ENCODE measurements at places on chromosomes 1 and 21.

- DNase-seq = no peak
Measured at GRCh38 chr21:45947716-45948255, 33.8 kb upstream of the COL6A1 start.

GRCh38 chr1:200392625-200393185 is 17.1 kb downstream of the ZNF281 start:
- DNase-seq = no peak

GRCh38 chr1:30702823-30703222 is 20.6 kb downstream of the MATN1 start:
- DNase-seq = no peak

DNA sequence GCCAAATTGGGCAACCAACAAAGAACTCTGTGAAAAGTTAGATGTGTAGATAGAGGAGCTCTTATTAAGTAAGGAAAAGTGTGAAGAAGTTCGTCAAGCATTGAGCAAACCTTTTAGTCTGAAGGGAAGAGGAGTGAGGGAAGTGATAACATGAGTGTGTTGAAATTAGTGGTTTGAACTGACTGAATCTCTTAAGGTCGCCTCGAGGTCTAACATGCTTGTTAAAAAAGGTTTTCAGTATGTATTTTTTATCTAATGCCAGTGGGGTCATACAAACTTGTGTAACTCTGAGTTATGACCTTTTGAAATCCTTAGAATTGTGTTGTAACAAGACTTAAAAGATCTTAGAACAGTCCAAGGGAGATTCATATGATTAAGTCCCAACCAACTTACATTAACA is 34.1 kb downstream of the SOAT1 start:
- no peak for DNase-seq

DNA sequence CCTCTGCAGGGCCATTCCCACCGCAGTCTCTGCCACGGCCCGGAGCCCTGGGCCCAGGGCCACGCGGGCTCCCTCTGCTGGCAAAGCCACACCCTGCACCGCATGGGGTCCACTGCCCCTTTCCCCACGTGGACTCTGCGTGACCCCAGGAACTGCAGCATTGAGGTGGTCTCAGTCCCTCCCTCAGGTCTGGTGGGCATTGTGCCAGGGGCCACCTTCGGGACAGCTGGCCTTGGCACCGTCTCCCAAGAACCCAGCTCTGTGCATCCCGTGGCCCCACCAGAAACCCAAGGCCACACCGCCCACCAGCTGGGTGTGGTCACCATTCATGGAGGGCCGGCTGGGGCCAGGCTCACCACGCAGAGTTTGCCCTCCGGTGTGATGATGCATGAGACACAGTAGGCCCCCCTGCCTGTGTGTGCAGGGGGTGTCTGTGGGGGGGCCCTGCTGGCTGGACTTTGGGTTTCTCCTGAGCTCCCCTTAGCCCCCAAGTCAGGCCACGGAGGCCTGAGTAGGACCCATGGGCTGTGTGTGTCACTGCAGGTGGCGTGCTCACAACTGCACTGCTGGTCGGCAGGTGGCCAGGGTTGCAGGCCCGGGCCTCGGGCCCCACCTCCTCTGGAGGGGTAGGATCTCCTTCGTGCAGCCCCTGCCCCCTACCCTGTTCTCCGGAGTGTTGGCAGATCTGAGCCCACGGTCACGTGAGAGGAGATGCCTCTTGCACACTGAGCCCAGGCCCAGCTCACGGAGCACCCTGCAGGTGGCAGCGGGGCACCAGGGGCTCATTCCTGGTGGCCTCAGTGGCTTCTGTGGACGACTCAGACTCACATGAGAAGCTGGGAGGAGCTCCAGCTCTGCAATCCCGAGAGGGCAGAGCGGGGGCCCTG is 5.8 kb downstream of the VWA1 start:
- DNase-seq = no peak

All from nucleus accumbens (tissue), 56 donors.